Fibroblast of skin of abdomen (primary cell): ENCODE measurements at places on chromosomes 4 and X.
A peak's percentile ranks its signal among the peaks of the same experiment; 100 is the strongest.

DNA sequence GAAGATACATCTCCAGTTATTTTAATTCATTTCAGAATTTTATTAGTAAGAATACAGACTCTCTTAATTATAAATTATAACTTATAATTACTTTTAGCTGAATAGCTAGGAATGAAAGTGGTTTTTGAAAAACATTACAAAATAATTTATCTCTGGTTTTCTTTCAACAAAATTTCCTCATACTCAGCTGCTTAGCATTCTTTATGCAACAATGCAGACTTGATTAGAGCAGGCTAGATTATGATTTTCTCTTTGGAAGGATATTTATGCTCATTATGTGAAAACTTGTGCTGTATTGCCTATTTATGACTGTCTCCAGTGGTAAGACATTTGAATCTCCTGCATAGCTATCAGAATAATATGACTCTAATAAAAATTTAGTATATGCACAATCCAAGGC lies 2023.7 kb downstream of the C4orf33 start:
- no peak for DNase-seq

GRCh38 chr4:8595237-8596087 lies 2.9 kb downstream of the CPZ start:
- DNase-seq: no peak

DNA sequence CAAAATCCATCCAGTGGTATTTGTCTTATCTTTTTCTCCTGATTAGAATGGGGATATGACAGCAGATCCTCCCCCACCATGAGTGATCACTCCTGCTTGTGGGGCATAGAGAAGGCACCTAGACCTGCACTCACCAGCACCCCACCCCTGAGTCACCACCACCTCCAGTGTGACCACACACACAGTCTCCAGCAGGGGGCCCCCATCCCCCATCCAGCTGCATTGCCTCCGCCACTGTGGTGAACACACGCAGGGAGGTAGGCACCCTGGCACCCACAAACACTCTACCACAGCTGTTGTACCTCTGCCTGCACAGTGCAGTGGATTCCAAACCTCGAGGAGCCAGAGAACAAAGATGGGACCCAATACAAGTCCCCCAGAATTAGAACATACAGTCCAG lies 9.0 kb upstream of the MAGEA8 start:
- DNase-seq: no peak

DNA sequence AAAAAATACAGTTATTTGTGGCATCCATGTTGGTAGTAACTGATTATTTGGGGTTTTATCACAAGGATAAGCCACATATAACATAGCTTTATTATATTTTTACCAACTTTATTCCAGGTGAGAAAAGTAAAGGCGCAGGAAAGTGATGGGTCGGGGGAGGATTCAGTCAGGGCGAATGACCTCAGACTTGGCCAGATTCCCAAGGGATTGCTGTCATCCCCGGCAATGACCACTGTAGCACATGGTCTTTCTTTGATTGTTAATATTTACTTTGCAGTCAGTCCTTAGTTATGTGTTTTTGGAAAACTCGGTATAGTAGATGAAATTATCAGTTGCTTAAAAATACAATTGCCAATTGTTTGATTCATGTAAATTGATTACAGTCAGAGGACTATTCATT lies 17.6 kb downstream of the GRIA3 start:
- no peak for DNase-seq

- DNase-seq: no peak
Observed at GRCh38 chr4:15720851-15721250, 18.0 kb downstream of the BST1 start.

DNA sequence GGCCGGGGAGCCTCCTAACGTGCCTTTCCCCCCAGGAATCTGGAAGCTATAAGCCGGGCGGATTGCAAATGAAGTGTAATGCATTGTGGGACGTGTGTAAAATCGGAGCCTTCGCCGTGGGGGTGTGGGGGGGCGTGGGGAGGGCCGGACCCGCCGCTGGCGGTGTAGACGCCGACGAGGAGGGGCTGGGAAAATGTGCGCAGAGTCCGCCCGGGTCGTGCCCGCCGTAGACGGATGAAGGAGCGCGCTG lies 1.3 kb downstream of the STOX2 start:
- DNase-seq: no peak

DNA sequence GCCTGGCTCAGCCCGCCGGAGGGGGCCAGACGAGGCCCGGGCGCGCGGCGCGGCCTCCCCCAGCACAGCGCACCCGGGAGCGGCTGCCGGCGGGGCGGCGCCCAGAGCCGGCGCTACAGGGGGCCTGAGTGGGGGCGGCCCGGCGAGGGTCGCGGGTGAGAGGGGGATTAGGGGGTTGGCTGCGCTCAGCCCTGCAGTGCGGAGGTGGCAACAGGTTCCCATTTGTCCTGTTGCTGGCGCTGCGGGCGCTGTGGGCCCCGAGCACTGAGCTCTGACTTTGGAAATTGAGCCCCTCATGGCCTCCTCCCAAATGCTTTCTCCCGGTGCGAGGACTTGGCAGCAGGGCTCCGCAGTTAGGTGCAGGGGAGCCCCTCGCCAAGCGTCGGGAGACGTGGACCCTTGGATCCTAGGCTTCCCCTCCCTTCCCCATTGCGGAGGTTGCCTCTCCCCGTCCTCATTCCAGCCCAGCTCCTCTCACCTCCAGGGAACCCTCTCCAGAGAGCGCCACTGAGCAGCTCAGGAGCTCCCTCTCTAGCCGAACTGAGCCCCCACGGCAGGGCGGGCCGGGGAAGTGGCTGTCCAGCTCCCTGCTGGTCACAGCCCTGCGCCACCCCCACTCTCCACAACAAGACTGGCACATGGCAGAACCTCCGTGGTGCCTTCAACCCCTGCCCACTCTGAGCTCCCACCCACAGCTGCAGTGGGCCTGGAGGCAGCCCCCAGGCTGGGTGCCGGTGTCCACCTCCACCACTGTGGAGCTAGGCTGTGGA lies 2.5 kb upstream of the DUSP9 start:
- DNase-seq: no peak

GRCh38 chrX:121949041-121949760 lies 901.8 kb downstream of the GLUD2 start:
- peak; percentile 35 for DNase-seq

DNA sequence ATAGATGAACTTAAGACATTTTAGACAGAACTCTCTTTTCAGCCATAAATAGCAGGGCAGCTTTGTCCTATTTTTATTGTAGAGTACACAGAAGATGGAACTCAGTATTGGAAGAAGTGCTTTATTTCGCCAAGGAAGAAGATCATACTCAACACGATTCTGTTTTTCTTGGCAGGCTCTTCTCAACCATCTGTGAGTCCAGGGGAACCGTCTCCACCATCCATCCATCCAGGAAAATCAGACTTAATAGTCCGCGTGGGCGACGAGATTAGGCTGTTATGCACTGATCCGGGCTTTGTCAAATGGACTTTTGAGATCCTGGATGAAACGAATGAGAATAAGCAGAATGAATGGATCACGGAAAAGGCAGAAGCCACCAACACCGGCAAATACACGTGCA lies 37.6 kb downstream of the KIT start:
- no peak for DNase-seq

GRCh38 chrX:53309837-53310236 lies 28.5 kb upstream of the IQSEC2 start:
- DNase-seq: no peak

DNA sequence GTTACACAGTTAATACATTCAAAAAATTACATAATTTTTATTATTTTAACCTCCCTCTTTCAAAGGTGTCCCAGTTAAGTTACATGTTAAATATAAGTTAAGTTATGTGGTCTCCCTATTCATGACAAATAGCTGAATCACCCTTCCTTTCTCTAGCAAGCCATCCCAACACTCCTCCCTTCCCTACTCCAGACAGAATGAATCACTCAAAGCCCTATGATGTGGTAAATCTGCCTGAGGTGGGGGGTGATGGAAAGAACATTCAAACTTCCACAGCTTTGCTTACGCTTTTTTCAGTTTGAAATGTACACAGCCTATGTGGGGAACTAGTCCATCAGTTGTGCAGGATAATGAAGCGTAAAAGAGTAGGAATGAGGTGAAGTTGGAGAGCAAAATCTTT lies 90.2 kb downstream of the CXCL13 start:
- peak; percentile 97 for DNase-seq

GRCh38 chr4:98996056-98996764 lies 689 bp downstream of the METAP1 start:
- peak; percentile 12 for DNase-seq

GRCh38 chr4:83191026-83191425 lies 76.5 kb upstream of the PLAC8 start:
- no peak for DNase-seq

GRCh38 chr4:184030036-184030435 lies 124.9 kb downstream of the STOX2 start:
- no peak for DNase-seq

DNA sequence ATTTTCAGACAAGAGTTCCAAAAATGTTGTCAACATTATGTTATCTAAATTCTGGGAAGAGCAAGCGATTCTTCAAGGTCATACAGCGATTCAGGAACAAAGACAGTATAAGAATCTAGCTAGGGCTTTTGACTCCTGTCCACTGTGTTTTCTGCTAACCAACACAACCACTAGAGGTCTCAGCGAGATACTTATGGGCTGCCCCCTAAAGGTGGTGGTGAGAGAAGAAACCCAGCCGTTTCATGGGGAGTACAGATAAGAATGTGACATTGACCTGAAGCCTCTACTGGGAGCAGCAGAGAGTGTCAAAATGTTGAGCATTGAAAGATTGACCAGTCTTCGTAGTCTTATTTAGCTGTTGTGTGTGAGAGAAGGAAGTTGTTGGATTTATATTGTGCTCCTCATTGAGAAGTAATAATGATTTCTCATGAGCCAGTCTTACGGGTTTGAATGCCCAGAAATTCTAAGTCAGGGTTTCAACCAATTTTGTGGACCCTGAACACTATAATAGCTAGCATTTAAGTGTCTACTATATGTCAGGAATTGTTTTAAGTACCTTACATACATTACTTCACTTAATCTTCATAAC lies 168.3 kb downstream of the SPRY1 start:
- DNase-seq: peak; percentile 63

DNA sequence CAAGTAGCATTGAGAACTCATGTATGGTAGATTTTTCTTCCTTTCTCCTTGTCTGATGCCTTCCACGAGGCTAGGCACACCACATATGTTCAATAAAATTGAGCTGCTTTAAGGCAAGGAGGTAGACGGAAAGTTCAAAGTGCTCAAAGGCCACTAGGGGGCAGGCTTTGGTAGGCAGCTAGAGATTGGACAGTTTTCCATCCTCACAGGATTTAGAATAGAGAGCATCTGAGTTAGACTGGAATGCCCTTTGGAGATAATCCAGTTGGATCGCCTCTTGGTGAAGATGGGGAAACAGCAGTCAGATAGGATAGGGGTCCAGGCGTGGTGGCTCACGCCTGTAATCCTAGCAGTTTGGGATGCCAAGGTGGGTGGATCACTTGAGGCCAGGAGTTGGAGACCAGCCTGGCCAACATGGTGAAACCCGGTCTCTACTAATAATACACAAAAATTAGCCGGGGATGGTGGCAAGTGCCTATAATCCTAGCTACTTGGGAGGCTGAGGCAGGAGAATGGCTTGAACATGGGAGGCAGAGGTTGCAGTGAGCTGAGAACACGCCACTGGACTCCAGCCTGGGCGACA lies 30.4 kb downstream of the ELF4 start:
- DNase-seq: peak; percentile 70

DNA sequence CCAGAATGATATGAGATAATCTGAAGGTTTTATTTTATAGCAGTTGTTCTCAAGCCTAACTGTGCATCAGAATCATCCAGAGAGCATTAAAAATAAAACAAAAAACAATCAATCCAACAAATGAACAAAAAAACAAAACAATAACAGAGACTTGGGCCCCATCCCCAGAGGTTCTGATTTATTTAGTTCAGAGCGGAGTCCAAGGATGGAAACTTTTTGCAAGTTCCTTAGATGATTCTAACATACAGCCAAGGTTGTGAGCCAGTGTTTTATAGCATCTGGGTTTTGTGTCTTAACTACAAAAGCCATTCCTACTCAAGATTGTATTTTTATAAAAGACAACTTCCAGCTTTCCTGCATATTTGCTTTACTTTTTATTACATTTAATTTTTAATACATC lies 59.4 kb upstream of the GRPR start:
- DNase-seq: no peak

- DNase-seq: peak; percentile 44
Observed at GRCh38 chr4:61468024-61468720, 268.0 kb downstream of the ADGRL3 start.

GRCh38 chr4:153275380-153276276 lies 68.9 kb upstream of the MND1 start:
- DNase-seq: no peak
